ENCODE measurements at places on chromosomes 3 and 15. TPM values are rescaled to one million over a fixed set of nuclear protein-coding genes. Genes with fewer than 3 reads are reported as not detected.

- DNase-seq = no peak
Observed at GRCh38 chr3:142022381-142022780, 127.0 kb downstream of the TFDP2 start.

LRRC15 gene
- not detected for total RNA-seq

DNA sequence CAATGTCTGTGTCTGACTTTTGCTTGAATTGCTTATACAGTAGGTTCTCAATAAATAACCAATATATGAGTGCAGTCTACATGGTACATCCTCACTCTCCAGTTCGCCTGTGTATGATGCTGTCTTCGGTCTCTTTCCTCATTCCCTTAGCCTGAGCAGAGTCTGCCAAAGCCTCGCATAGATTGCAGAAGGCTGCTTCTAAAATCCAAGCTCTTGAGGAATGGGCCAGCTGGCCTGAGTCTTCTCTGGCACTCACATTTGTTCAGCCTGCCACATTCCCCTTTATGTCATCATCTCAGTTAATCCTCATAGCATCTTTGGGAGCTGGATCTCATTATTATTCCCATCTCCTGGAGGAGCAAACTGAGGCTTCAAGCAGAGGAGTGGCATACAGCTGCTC is 27.2 kb upstream of the ADAMTS7 start:
- DNase-seq = no peak

GRCh38 chr3:158846803-158847451 is 45.1 kb downstream of the MFSD1 start:
- no peak for DNase-seq

- no peak for DNase-seq
Observed at GRCh38 chr15:45180201-45180600, 7.6 kb downstream of the SHF start.

DNA sequence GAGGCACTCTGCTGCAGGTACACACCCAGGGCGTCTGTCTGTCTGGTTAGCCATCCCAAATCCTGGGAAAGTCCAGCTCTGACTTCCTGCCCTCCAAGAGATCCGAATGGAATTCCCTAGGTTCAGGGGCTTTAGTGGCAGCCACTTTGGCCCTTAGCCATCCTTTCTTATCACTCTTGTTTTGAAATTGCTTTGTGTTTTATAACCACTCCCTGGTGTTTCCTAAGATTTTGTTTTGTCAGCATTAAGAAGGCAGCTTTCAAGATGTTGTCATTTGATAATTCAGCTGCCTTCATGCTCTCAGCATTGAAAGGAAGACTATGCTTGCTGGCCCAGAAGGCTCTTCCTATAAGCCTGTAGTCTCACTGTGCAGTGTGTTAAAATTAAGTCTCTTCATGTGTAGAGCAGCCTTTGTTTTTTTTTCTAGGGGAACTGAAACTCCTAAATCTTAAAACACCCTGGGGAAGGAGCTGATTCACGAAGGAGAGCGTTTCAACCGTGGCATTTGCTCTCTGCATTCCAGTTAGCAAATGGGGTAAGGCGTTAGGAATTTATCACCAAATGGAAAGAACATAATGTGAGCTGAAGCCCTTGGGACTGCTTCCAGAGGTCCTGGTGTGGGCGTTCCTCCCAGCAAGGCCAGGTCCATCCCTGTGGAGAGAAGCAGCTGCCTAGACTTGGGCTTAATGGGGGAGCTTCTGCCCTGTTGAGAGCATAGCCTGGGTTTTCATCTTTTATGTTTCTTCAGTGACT is 14.2 kb upstream of the CLEC3B start:
- DNase-seq = peak; percentile 82

GRCh38 chr15:64389036-64389435 is 1.4 kb downstream of the TRIP4 start:
- no peak for DNase-seq

DNA sequence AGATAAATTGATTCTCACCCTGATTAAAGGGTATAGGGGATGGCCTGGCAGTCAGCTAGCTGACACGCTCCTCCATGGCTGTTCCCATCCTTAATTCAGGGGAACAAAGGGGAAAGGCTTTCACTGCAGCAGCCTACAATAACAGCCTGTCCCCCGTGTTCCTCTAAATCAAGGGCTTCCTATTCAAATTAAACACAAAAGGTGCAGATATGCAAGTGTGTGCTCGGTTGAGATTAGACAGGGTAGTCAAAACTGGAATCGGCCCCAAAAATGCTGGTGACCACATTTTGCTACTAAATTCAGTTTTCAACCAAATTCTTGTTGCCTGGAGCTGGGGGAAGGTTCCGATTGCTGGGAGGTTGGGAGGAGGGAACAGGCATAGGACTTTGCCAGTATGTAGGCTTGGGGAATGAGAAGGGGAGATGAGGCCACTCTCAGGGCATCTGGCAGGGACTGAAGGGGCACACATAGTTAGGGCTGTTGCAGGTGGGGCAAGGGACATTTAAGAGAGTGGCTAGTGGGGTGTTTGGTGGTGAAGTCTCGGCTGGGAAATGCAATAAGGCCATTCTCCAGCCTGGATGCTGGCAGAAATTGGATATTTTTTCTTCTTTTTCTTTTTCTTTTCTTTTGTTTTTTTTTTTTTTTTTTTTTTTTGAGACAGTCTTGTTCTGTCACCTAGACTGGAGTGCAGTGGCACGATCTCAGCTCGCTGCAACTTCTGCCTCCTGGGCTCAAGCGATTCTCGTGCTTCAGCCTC is 32.9 kb upstream of the CTSH start:
- no peak for DNase-seq

DNA sequence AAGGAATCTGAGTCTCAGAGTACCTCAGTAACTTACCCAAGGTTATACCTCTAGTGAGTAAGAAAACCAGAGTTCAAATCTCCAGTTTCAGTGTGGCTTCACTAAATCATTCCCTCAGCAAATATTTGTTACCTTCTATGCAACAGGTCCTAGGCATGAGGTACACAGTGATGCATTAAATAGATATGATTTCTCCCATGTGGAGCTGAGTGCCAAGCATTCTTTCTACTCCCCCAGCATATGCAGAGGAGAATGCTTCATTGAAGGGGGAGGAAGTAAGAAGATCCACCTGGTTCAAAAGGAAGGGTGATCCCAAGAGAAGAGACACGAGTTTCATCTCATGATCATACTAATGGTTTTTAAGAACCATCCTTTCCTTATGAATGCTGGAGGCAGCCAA is 6.8 kb upstream of the MTHFS start:
- no peak for DNase-seq

GRCh38 chr3:160232014-160232413 is 6.8 kb downstream of the C3orf80 start:
- DNase-seq = no peak

ZPLD1 gene
- total RNA-seq = 0.07 TPM

SEMA3F gene
- total RNA-seq = 73.6 TPM

LNP1 gene
- total RNA-seq = 0.99 TPM

MINAR1 gene
- total RNA-seq = 0.92 TPM

DNA sequence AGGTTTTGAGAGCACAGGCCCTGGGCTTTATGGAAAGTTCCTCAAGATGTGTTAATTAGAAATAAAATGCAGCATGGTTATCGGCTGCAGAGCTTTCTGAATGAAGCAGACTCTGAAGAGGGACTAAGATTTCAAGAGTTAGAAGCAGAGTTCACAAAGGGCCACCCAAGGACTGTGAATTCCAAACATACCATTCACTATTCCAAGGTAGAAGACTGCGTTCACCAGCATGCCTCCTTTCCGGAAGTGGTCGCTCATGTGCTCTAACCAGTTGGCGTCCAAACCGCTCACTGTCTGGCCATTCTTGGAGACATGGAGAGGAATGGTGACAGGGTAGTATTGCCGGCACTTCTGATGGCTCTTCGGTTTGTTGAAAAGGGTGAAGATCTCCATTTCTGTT is 104.9 kb downstream of the OXNAD1 start:
- DNase-seq = no peak

GRCh38 chr15:101510212-101511197 is 21.0 kb upstream of the PCSK6 start:
- DNase-seq = no peak

- DNase-seq = no peak
Observed at GRCh38 chr15:99212406-99212805, 37.0 kb downstream of the TTC23 start.

- no peak for DNase-seq
Observed at GRCh38 chr15:30043211-30043655, 39.5 kb upstream of the GOLGA8J start.

NCEH1 gene
- total RNA-seq = 24.7 TPM

DNA sequence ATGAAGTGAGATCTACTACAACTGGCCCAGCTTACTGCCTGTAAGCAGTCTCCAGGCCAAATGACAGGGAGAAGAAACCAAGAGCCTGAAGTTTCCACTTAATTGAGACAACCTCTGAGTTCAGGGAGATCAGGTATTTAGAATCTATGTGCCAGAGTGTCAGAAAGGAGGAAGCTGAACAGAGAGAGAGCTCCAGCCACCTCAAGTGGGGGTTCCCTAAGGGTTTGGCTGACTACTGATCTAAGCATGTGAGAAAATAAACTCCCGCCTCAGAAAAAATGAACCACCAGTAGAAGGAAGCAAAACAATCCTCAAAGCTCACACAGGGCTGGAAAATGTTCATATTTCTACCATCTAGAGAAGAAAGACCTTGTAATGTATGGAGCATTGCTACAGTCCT is 25.0 kb downstream of the ADAM10 start:
- no peak for DNase-seq

CYP11A1 gene
- total RNA-seq = not detected

DNA sequence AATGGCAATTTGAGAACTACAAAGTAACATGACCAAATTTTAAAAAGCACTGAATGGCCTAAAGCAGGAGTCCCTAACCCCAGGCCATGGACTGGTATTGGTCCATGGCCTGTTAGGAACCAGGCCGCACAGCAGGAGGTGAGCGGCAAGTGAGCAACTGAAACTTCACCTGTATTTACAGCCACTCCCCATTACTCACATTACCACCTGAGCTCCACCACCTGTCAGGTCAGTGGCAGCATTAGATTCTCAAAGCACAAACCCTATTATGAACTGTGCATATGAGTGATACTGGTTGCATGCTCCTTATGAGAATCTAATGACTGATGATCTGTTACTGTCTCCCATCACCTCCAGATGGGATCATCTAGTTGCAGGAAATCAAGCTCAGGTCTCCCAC is 48.8 kb downstream of the SENP7 start:
- DNase-seq = no peak

- DNase-seq = peak; percentile 53
Observed at GRCh38 chr3:99881121-99881524, 63.5 kb downstream of the CMSS1 start.

CPB1 gene
- total RNA-seq = not detected

RYR3 gene
- total RNA-seq = under 0.01 TPM

CRBN gene
- total RNA-seq = 53.8 TPM

COLQ gene
- total RNA-seq = 0.25 TPM

GRCh38 chr3:67788396-67788795 is 134.0 kb upstream of the SUCLG2 start:
- DNase-seq = no peak

GRCh38 chr3:134840459-134840858 is 45.4 kb downstream of the EPHB1 start:
- no peak for DNase-seq

DNA sequence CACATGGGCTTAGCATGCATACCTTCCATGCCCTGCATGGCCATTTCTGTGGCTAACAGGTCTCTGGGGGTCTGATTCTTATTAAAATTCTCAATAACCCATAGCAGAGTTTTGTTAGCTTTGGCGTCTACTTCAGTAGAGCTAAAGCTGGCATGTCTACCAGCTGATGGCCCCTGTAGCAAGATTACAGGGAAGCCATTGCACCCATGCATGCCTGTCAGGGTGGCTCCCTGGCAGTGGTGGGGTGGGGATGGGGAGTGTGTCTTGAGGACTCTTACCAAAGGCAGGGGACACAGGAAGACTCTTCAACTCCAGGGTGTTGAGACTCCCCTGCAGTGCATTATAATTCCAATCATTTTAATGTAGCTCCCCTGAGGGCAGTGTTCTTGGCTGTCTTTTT is 4.7 kb downstream of the KY start:
- DNase-seq = no peak

ECE2 gene
- not detected for total RNA-seq

DNA sequence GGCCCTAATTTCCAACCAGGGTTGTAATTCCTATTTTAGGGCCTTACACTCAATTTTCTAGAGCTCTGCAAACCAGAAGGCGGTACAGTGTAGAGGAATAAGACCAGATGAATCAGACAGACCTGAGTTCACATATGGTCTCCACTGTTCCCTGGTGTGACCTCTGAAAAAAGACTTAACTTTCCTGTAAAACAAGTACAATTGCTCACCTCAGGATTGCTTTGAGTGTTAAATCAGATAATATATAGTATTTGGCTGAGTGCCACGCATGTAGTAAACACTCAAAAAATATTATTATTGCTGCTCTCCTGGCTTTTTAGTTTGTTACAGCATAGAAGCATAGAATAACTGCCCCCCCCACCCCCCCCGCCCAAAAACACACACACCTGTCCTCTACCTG is 51.0 kb upstream of the STT3B start:
- no peak for DNase-seq

GRCh38 chr3:81874738-81875137 is 113.3 kb upstream of the GBE1 start:
- no peak for DNase-seq

DNA sequence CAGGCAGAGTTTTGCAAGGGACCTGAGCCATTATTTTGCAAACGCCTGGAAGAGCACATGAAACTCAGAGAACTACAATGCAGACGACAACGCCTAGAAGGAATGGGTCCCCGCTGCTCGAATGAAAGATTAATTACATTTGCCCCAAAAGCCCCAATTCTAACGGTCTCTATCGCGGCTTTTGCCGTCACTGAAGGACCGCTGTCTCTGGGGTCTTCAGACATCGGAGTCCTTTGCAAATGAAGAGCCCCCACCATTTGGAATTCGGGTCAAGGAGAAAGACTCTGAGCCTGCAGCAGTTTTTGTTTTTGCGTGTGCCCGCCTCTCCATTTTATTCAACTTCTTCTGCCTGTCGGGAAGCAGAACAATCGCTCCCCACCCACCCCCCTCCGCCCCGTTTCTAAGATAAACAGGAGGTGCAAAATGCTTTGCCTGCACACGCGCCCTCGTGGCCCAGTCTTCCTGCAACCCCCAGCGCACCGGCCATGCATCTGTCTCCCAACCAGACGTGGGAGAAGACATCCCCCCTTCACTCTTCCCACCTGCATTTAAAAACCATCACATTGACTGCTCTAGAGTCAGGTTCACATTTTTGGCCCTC is 13.5 kb downstream of the SOX2 start:
- DNase-seq = no peak

DNA sequence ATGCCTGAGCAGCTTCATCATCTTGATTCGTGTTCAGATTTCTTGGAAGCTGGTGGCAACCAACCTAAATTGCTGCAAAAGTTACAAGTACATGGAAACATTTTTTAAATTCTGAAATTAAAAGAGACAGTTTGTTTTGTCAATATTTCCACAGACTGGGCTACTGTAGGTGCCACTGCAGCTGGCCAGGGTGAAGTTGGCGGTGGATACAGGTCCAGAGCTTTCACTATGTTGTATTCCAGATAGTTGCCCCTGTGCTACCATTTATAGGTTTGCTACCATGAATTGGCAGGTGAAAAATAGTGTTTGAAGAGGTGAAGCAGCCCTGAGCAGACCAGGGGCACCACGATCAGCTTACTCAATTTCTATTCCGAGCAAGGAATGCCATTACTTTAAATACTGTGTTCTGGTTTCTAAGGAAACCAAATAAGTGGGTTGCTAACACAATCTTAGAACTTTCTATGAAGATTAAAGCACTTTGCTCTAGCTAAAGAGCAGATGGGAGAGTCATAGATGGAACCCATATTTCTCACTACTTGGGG is 21.2 kb upstream of the SHC4 start:
- no peak for DNase-seq

TRAIP gene
- total RNA-seq = 4.4 TPM

Data from pulmonary artery endothelial cell (primary cell).